ENCODE measurements at places on chromosomes 6 and 20.

GRCh38 chr6:38241200-38241871 is 398.4 kb downstream of the BTBD9 start:
- DNase-seq = no peak

DNA sequence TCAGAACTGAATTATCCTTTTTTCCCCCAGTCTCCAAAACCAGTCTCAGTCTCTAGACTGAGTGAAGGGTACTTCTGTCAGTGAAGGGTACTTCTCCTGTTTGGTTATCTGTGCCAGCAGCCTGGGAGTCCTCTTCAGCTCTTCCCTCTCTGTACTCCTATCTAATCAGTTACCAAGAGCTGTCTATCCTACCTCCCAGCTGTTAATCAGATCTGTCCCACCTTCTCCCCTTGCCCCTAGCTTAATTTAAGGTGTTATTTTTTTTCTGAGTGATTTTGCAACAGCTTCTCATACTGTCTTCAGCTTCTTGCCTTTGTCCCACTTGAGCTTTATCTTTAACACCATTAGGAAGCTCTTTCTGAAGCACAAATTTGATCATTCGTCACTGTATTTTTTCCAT is 491.9 kb upstream of the SOX4 start:
- DNase-seq = no peak

DNA sequence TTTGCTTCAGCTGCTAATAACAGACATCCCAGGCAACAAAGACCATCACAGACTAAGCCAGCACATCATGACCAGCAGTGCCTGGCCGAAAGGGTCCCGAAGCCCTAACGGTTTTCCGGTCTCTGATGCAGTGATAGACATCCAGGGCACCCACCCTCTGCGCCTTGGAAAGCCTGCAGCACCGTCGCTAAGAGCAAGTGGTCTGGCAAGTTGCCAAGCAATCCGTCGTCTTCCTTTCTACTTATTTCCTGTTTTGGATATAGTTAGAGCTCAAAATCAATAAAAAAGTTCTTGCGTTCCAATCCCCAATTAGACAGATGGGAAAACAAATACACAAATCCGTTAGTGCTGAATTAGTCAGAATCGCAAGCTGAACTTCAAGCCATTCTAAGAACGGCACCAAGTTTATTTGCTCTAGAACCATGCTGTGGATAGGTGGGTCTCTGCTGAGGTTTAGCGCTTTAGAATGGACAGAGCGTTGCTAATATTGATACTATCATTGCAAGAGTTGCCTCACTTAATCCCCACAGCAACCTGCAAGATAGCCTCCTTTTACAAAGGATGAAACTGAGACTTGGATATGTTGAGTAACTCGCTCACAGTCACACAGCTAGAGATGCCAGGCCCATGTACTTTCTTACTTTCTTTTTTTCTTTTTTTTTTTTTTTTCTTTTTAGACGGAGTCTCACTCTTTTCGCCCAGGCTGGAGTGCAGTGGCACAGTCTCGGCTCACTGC is 163.3 kb upstream of the SNX9 start:
- no peak for DNase-seq

DNA sequence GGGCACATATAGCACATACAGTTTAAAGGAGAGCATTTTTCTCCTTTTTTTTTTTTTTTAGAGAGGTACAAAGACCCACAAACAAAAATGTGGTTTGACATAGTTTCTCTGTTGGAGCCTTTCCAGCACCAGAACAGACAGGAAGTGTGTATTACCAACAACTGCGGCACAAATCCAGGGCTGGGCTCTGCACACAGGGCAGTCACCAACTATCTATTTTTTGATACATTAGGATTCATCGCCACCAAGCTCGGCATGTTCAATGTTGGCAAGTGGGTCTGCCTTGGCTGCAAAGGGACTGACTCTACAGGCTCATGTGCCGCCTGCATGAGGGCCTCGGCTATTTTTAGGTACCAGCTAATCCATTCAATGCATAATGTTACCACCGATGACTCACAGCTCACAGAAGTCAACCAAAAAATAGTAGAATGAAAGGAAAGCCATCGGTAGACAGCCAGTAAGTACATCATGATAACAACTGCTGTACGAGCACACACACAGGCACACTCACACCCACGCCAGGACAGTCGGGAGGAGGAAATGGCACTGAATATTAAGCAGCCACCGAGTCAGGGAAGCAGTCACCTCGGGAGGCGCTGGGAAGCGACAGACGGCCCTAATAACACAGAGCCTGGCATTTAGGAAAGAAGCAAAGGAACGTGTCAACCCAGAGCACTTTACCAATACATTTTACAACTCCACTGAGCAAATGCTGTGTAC is 81.6 kb downstream of the GMPR start:
- peak; percentile 39 for DNase-seq

DNA sequence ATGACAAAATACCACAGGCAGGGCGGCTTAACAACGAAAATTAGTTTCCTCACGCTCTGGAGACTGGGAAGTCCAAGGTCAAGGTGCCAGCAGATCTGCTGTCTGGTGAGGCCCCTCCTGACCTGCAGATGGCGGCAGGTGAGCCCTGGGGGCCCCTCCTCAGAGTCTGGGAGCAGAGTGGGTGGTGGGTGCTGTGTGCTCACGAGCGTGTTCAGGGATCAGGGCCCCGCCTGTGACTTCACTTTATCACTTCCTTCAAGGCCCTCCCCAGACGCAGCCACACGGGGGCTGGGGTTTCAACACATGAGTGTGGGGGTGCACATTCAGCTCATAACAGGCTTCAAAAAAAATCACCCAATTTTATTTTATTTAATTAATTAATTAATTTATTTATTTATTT is 39.3 kb downstream of the SLC2A4RG start:
- DNase-seq = no peak

DNA sequence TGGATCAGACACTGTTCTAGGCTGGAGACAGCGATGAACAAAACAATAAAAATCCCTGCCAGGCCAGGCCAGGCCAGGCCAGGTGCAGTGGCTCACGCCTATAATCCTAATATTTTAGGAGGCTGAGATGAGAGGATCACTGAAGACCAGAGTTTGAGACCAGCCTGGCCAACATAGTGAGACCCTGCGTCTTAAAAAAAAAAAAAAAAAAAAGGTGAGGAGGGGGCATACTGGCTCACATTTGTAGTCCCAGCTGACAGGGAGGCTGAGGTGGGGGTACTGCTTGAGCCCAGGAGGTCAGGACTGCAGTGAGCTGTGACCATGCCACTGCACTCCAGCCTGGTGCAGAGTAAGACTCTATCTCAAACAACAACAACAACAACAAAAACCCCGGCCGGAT is 4.5 kb downstream of the MUCL3 start:
- no peak for DNase-seq

DNA sequence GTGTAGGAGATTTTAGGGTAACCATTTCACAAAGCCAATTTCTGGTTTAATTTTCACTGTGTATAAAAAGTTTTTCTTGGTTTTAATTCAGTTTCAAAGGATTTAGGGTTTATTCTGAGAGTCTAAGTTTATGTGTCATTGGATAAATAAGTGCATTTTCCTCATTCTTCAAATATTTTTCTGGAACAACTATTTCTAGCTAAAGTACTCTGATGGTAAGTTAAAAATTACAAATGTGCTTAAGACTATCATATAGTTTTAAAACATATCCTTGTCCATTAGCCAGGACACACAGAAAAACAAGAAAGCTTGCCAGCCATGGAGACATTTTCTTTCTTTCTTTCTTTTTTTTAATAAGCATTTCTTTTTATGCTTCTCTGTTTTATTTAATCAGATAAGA is 333.0 kb downstream of the RFPL4B start:
- no peak for DNase-seq

GRCh38 chr6:27720607-27721580 is 191.3 kb downstream of the OR2B2 start:
- no peak for DNase-seq

DNA sequence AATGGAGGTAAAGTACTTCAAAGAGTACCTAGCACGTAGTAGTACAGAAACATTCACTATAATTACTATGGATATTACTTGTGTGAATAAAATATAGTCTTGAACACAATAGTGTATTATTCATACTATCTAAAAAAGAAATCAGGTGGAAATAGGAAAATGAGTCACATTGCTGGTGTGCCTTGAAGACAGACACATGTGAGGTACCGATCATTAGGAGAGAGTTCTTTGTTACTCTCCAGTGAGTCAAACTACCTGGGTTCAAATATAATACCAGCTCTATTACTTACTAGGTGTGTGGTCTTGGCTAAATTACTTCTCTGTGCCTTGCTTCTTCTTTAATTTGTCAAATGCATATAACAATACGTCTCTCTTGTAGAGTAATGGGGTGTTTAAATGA is 50.8 kb upstream of the BEND6 start:
- DNase-seq = no peak

DNA sequence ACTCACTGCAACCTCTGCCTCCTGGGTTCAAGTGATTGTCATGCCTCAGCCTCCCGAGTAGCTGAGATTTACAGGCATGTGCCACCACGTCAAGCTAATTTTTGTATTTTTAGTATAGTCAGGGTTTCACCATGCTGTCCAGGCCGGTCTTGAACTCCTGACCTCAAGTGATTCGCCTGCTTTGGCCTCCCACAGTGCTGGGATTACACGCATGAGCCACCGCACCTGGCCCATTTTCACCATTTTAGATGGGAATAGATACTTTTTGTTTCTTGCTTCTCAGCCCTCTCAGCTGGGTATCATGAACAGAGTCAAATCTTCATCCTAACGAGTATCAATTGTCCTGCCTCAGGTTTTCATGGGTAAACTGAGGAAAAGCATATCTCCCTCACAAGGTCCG is 235.0 kb downstream of the CDC5L start:
- no peak for DNase-seq
